ENCODE measurements at places on chromosomes 6 and 20. TPM values are rescaled to one million over a fixed set of nuclear protein-coding genes. Genes with fewer than 3 reads are reported as not detected.

Gene COL19A1
- polyA plus RNA-seq: 0.24 TPM

Gene RAD21L1
- polyA plus RNA-seq: not detected

Gene ZC3H12D
- 1.0 TPM for polyA plus RNA-seq

Gene MACROD2
- 23.2 TPM for polyA plus RNA-seq

Gene TRIM15
- not detected for polyA plus RNA-seq

Gene TP53TG5
- not detected for polyA plus RNA-seq

Gene PMEPA1
- 5.0 TPM for polyA plus RNA-seq

Gene SIRPB1
- polyA plus RNA-seq: not detected

Gene PSORS1C2
- polyA plus RNA-seq: not detected

Gene SMIM8
- 27.5 TPM for polyA plus RNA-seq

Gene TMEM74B
- 155 TPM for polyA plus RNA-seq

Gene SLA2
- not detected for polyA plus RNA-seq

Gene BLTP3A
- polyA plus RNA-seq: 10.2 TPM

Gene PKIB
- polyA plus RNA-seq: 26.2 TPM

Gene DACT2
- 0.48 TPM for polyA plus RNA-seq

Gene PSMB1
- 381 TPM for polyA plus RNA-seq

Gene FAM110A
- 8.0 TPM for polyA plus RNA-seq

Gene TMEM244
- polyA plus RNA-seq: not detected

Gene GPSM3
- polyA plus RNA-seq: 1.2 TPM

Gene TENT5A
- polyA plus RNA-seq: 0.64 TPM

Gene PRR18
- polyA plus RNA-seq: not detected

Gene PPP1R16B
- 1.9 TPM for polyA plus RNA-seq

Gene CGAS
- polyA plus RNA-seq: 0.10 TPM

Gene MARCKS
- polyA plus RNA-seq: 369 TPM

Gene HDGFL1
- not detected for polyA plus RNA-seq

Gene EBF4
- polyA plus RNA-seq: 13.2 TPM

Gene TRAPPC3L
- polyA plus RNA-seq: not detected

Gene LPA
- not detected for polyA plus RNA-seq

Gene FOXF2
- not detected for polyA plus RNA-seq

Gene NMBR
- not detected for polyA plus RNA-seq

Gene ISM1
- polyA plus RNA-seq: not detected

Gene PPP1R11
- 39.7 TPM for polyA plus RNA-seq

Gene EYS
- 0.38 TPM for polyA plus RNA-seq

Gene CCN6
- not detected for polyA plus RNA-seq

Gene DOP1A
- 97.6 TPM for polyA plus RNA-seq
